LNCaP clone FGC (cell line): ENCODE measurements at places on chromosomes 1 and 21.

DNA sequence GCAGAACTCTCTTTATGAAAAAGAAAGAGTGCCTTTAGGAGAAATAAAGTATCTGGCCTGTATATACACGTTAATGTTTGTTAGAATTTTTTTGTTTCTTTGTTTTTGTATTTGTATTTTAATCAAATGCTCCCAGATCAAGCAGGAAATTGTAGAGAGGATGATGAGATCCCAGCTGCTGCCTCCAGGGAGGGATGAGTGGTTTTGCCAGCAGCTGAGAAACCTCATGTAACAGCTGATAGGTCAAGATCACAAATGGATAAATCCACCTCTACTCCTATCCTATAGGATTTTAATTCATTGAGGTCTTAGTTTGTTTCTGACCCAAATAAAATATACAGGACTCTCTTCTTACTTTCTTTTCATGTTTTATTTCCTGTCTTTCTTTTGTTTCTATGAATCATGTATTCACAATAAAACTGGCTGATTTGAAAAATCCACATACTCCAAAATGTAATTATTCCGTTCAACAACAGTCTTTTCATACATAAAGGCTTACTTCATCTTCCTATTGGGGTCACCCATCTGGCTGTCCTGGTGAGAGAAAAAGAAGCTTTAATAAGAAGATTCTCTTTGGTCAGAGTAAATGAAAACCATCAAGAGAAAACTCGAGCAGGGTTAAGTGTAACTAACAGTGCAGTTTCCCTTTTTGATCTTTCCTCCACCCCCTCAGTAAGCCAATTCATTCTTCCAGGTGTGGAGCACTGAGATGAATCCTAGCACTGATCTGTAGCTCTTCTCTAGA, 129.3 kb upstream of the PLPPR5 start:
- no peak for DNase-seq

DNA sequence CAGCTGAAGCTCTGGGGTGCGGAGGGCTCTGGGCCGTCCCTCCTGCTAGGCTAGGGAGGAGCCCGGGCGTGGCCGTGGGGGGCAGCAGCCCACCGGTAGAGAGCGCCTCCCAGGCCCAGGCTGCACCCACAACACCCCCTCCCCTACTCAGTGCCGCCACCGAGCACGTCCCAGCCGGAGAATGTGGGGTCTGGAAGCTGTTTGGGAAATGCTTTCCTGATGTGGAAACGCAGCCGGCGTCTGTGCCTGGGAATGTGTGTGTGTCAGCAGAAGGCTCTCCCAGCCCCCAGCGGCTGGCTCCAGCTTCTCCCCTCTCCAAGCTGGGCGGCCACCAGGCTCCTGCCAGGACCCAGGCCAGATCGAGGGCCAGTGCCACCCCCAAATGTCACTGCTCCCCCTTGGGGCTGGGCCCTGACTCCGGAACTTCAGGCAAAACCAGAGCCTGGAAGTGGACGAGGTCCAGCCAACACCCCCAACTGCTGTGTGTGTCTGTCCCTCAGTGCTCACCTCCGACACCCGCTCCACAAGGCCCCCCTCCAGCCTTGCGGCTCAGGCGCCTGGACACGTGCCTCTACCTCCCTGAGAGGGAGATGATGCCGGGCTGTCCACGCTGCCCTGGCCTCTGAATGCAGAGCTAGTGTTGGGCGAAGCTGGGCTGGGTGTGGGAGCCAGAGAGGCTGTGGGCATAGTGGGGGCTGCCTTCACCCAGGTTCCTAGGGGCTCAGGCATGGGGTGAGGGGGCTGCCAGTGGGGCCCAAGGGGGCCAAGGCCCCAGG, 74.7 kb downstream of the MEGF6 start:
- DNase-seq = no peak

DNA sequence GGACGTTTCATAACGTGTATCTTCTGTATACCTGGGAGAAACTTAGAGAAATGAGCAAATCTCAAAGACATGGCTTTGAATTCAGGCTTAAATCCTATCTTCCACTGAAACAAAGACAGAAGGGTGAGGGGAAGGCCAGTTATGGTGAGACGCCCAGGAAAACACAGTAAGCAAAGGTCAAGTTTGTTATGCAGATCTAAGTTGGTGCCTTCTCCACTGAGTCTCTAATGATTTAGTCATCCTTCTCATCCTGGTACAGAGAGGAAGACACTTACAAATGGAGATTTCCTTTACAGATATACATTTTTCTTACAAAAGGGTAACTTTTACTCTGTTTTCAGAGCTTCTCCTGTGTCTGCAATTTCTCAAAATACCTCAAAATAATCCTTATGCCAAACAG, 64.4 kb downstream of the MAP3K7CL start:
- DNase-seq = no peak

GRCh38 chr1:178531887-178532286, 19.0 kb downstream of the TEX35 start:
- DNase-seq = no peak

GRCh38 chr1:100719490-100719889, at the start of gene VCAM1:
TSS of gene VCAM1 (plus strand) at chr1:100719742. CDS start at chr1:100719861, 119 bp downstream.
- no peak for DNase-seq

DNA sequence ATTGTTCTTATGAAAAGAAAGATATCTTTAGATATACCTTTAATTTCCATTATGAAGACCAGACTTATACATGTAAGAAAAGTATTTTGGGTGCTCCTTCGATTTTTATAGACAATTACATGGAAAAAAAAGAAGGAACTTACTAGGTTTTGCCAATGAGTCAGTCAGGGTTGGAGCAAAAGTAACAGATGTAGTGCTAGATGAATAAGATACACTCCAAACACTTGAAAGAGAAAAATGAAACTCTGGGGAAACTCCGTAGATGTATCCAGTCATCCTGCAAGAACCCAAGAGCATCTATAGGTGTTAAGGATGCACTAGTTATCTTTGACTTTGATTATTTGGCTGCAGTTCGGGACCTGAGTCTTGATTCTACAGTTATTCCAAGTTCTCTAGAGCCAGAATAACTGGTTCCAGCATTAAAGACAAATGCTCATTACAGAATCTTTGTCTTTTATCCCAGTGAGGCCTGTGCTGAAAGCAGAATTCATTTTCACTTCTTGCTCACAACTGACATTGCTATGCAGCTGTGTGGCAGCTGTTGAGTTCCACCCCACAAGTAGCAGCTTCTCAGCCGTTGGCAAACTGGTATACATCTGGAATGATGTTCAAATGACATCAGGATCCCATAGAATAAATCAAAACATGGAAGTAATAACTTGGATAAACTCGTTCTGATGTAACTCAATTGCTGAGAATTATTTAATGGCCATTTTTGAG, 326.1 kb downstream of the ASTN1 start:
- DNase-seq = no peak

DNA sequence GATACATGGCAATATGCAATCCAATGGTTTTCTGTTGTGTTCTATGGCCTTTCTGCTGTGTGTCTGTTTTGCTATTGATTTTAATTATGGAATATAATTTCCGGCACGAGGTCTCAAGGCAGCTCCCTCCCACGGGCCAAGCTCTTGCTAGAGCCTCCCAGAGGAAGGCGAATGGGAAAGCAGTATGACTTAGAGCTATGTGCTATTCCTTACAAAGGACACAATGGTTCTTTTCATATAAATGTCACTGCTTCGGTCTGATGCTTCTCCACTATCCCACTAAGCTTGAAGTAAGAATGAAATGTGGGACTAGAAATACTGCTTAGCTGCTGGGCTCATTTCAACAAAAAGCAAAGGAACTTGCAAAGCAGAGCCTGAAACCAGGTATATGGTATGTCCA, 322.2 kb upstream of the BEND5 start:
- no peak for DNase-seq

DNA sequence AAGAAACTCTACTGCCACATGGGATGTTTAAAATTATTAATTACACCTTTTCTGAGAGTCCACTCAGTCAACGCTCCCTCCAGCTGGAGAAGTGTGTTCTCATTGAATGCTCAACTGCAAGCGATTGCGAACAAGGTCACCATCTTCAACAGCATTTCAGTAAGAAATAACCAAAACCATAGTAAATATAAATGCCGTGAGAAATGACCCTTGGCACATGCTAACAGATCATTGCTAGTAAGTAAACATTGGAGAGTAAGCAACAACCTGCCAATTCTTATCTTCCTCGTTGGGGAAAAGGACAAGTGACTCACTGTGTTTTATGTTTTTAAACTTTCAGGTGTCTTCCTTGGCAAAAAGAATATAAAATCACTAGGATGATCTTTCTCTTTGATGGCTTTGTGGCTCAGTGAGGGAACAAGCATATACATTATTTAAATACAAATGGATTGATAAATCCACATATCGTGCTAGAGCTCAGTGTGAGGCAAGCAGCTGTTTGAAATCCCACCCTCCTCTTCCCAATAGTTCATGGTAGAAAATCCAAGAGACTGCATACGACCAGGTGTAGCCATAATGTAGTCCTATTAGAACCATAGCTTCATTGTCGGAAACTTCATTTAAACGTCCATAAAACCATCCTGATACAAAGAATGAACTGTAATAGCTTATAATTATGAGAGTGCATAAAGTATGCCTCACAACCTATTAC, 214.6 kb downstream of the GRIK1 start:
- peak; percentile 63 for DNase-seq

DNA sequence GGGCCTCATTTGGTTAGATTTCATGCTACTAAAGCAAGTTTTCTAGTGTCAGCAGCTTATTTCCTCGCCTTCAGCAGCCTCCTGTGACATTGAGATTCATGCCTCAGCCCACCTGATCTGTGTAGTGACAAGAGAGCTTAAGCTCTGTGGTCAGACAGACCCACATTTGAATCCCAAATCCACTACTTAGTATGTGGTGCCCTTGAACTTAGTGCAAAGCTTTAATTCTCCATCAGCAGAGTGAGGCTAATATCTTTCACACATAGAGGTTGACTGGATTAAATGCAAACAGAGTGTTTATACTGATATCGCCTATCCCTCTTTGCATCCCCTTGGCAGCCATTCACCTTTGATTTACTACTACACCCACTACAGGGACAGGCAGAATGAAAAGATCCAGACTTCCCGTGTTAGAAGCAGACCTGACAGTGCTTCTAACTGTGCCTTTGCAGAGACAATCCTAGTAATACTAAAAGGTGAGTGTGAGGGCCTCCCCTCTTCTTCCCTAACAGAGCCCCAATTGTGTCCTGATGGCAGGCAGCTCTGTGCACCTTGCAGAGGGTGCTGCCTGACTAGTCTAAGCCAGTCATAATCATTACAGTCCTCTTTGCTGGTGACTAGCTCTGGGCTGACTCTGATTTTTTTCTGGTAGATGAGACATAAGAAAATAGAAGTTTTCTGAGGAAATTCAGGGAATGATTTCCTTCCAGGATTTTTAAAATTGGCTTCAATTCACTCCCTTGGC, 264.0 kb downstream of the CTH start:
- DNase-seq = no peak

DNA sequence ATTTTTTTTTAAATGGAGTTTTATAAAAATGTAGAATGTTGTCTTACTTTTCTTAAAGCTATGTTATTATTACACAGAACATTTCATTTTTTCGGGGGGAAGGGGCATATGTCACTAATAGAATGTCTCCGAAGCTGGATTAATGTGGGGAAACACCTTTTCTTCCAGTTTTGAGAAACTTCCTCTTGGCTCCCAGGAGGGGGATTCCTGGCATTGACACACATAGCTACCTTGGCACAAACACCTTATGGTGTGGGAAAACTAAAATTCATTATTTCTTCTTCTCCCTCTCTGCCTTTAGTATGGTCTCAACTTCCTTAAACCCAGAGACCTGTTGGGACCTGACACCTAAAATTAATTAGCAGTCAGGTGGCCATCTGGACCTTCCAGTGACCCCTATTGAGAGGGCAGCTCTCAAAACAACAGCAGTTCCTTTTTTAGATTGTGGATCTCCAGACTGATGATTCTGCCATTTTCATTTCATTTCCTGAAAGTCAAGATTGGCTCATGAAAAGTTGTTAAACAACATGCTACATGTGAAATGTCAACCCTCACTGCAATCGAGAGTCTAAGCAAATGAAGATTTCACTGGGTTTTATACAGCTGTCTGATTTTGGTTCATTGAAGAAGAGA, 70.1 kb upstream of the EDEM3 start:
- DNase-seq = no peak

- no peak for DNase-seq
Observed at GRCh38 chr1:211876851-211877590, 46.5 kb upstream of the LPGAT1 start.

- DNase-seq = no peak
Observed at GRCh38 chr21:19508844-19509243, 1105.3 kb upstream of the TMPRSS15 start.

DNA sequence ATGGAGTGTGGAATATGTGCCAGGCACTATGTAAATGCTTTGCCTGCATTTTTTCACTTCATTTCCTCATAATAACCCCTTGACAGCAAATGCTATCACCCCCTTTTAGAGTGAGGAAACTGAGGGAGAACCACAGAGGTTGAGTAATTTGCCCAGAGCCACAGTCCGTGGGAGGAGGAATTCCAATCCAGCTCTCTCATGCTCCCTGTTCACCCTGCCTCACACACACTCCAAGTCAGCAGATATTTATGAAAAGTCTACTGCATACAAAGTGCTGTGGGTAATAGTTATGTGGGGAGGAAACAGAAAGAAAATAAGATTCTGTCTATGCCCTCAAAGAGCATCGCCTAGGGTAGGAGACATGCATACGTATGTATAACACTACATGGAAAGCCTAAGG, 30.9 kb upstream of the RBM15 start:
- no peak for DNase-seq
